Smooth muscle cell of the umbilical artery (primary cell): ENCODE measurements at places on chromosomes 11 and 22. TPM values are rescaled to one million over a fixed set of nuclear protein-coding genes. Genes with fewer than 3 reads are reported as not detected.

Gene NPTXR
- total RNA-seq, result 17.2 and 38.4 TPM in 2 replicates

Gene MPZL3
- total RNA-seq, result 0.89 and 1.1 TPM in 2 replicates

Gene RIN1
- 8.3 and 19.2 TPM in 2 replicates for total RNA-seq

Gene TIGD3
- total RNA-seq, result 0.05 and 0.30 TPM in 2 replicates

Gene MRGPRX4
- total RNA-seq, result not detected in 2 replicates

Gene OR51I1
- not detected in 2 replicates for total RNA-seq

Gene NADSYN1
- total RNA-seq, result 100 and 121 TPM in 2 replicates

Gene OTOG
- not detected in 2 replicates for total RNA-seq

Gene HOATZ
- not detected in 2 replicates for total RNA-seq

Gene MMP13
- under 0.01 TPM in 1 of 2 replicates, not detected in the other for total RNA-seq

Gene DEFB131B
- total RNA-seq, result not detected in 2 replicates

Gene HORMAD2
- total RNA-seq, result not detected in 2 replicates

Gene DDIAS
- total RNA-seq, result 0.30 and 4.7 TPM in 2 replicates

Gene ATP5MG
- total RNA-seq, result 24.6 and 34.7 TPM in 2 replicates

Gene CCDC73
- not detected in 2 replicates for total RNA-seq

Gene MYRF
- total RNA-seq, result 22.0 and 26.3 TPM in 2 replicates

Gene PRPF19
- total RNA-seq, result 27.3 and 50.1 TPM in 2 replicates

Gene CADM1
- 8.4 and 65.3 TPM in 2 replicates for total RNA-seq

Gene CALCA
- not detected in 2 replicates for total RNA-seq

Gene ZC3H12C
- 18.7 and 24.9 TPM in 2 replicates for total RNA-seq

Gene HTATIP2
- total RNA-seq, result 28.4 and 30.6 TPM in 2 replicates

Gene UCP2
- total RNA-seq, result 0.30 and 2.7 TPM in 2 replicates

Gene PATE2
- total RNA-seq, result 0.28 TPM in 1 of 2 replicates, not detected in the other

Gene NUP50
- 21.4 and 41.3 TPM in 2 replicates for total RNA-seq

Gene SCN4B
- under 0.01 and 0.09 TPM in 2 replicates for total RNA-seq

Gene PTPN5
- total RNA-seq, result not detected in 2 replicates

Gene SMIM35
- not detected in 2 replicates for total RNA-seq

Gene CDC42EP2
- total RNA-seq, result 20.8 and 23.7 TPM in 2 replicates

Gene PTPRCAP
- total RNA-seq, result 0.42 TPM in 1 of 2 replicates, not detected in the other

Gene TTLL8
- total RNA-seq, result not detected in 2 replicates

Gene NELL1
- total RNA-seq, result not detected in 2 replicates

Gene TRIM48
- total RNA-seq, result not detected in 2 replicates

Gene CRYBB1
- not detected in 2 replicates for total RNA-seq

Gene TTC36
- 0.59 and 1.2 TPM in 2 replicates for total RNA-seq

Gene PHOX2A
- total RNA-seq, result not detected in 2 replicates
